ENCODE measurements at places on chromosomes 2 and 18. TPM values are rescaled to one million over a fixed set of nuclear protein-coding genes. Genes with fewer than 3 reads are reported as not detected.

DNA sequence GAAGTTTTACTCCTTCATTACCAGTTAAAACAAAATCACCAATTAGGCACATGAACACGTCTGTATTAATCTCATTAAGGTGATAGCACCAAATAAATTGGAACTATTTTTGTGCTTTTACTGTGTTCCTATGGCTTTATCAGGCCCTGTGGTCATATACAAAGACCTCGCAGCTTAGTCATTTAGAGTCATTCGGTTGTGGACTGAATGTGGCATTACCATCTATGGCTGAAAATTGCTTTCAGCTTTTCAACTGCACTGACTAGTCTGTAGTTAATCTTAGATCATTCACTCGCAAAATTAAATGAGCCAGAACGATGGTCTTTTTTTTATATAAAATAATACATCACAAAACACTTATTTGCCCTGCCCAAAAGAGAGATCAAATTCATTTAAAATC lies 601.7 kb downstream of the NR4A2 start:
- DNase-seq, result no peak

GRCh38 chr2:136962105-136962725 lies 196.9 kb downstream of the THSD7B start:
- no peak for DNase-seq

- DNase-seq, result no peak
These were observed 47.9 kb downstream of the KIF5C start for GRCh38 chr2:148922776-148923475.

GRCh38 chr2:159126432-159127022 lies 158.1 kb downstream of the TANC1 start:
- DNase-seq, result no peak

ANKRD39 gene
- polyA plus RNA-seq, result 10.5 TPM

DNER gene
- polyA plus RNA-seq, result 1.5 TPM

Data from left lung (tissue), 14 donors.